ENCODE measurements at places on chromosomes 3 and 15. TPM values are rescaled to one million over a fixed set of nuclear protein-coding genes. Genes with fewer than 3 reads are reported as not detected.

Gene KLHL40
- not detected for total RNA-seq

GRCh38 chr3:177338697-177339219, 141.5 kb upstream of the TBL1XR1 start:
- DNase-seq, result no peak

DNA sequence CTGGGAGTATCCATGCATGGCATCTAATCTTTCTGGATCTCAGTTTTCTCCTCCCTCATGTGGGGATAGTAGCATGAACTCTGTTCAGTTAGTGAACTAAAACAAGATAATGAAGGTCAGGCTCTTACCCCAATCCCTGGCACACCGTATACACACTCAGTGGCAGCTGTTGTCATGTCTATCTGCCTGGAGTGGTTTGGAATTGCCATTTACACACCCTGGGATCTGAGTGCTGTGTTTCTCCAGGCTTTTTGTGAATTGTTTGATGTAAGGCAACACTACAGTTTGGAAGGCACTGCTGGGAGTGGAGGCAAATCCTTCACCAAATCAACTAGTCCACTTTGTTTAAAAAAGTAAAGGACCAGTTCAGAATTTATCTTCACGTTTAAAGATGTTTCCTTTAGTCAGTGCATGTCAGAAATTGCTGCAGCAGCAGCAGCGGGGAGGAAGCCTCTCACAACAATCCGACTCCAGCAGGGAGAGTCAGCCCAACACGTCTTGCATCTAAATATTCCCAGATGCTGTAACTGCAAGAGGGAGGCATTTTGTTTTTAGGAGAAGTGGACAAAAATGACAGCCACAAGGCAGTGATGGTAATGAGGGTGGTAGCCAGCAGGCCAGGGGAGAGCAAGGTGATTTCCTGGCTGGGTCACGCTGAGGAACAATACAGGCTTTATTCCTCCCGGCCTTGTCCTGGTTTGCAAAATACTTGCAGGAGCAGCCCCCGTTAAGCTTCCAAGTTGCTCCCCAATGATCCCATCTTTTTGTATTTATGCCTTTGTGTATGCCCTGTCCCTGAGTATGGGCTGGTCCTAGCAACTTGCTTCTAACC, 128.5 kb upstream of the LRIG1 start:
- no peak for DNase-seq

Gene CCR3
- total RNA-seq, result not detected

Gene RASL12
- 0.92 TPM for total RNA-seq

Data from kidney epithelial cell (primary cell).